ENCODE measurements at places on chromosomes 12 and 14. TPM values are rescaled to one million over a fixed set of nuclear protein-coding genes. Genes with fewer than 3 reads are reported as not detected.

Gene OTUB2
- total RNA-seq: 0.47 TPM

Gene RASAL1
- total RNA-seq: 2.3 TPM

Gene POU6F1
- 21.8 TPM for total RNA-seq

Gene SLC24A4
- not detected for total RNA-seq

Gene ESPL1
- total RNA-seq: 91.0 TPM

Data from activated naive CD8-positive, alpha-beta T cell treated with anti-CD3 and anti-CD28 coated beads, Interleukin-2, amount 10 ng/mL, durations not matched to agents 7 days and 5 days (primary cell).